ENCODE measurements at places on chromosomes 4 and X. TPM values are rescaled to one million over a fixed set of nuclear protein-coding genes. Genes with fewer than 3 reads are reported as not detected.

MAGEB10 gene
- polyA plus RNA-seq = not detected

NLGN4X gene
- 0.05 TPM for polyA plus RNA-seq

DNA sequence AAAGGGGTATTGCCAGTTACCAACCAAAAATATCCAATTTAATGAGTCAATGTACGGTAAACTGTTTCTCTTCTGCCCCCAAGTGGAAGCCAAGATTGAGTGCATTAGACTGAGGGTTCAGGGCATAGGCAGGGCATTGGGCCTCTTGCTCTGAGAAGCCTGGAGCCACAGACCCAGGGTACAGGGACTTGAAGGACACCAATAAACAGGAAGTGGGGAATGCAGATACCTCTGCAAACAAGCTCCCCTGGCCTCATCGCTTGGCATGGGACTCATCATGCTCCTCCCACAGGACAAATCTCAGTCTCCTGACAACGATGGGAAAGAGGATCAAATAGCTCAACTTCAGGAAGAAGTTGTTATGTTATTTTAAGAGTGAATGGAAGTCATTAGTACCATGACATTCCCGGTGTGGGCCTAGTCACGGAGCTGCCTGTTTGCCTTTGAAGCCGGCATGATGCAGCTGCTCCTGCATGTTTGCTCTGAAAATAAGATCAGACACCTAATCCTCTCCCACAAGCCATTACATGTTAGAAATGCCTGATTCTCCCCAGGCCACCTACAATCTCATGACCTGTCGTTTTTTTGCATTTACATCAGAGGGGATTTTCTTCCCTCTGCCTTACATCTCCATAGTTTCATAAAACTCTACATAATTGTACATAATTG, 224.2 kb downstream of the RCHY1 start:
- DNase-seq = no peak

NKX6-1 gene
- polyA plus RNA-seq = 0.47 TPM

CNGA1 gene
- polyA plus RNA-seq = not detected

GRCh38 chr4:76002176-76002575, 5.1 kb downstream of the CXCL9 start:
- DNase-seq = no peak

PNMA6F gene
- not detected for polyA plus RNA-seq

PCDH19 gene
- 0.06 TPM for polyA plus RNA-seq

- no peak for DNase-seq
These were observed 55.8 kb downstream of the ADAMTS3 start for GRCh38 chr4:72513227-72513626.

- peak; percentile 12 for DNase-seq
These were observed 74.1 kb downstream of the LDB2 start for GRCh38 chr4:16824278-16824806.

DNA sequence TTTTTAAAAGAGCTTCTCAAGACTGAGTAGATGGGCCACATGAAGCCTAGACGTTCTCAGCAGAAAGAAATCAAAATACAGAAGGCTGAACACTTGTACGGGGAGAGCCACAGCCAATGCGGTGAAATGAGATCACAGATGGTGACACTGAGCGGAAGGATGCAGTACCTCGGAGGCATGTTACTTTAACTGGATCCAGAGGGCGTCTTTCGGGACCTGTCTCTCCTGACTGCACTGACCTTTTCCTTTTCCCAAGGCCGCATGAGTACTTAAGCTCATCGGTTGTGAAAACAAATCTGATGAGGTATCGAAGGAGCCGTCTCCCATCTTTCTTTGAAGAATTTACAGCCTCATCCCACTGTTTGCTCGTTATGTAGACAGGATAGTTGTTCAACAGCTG, 32.6 kb downstream of the BEND4 start:
- DNase-seq = no peak

STARD8 gene
- polyA plus RNA-seq = 1.1 TPM

DNA sequence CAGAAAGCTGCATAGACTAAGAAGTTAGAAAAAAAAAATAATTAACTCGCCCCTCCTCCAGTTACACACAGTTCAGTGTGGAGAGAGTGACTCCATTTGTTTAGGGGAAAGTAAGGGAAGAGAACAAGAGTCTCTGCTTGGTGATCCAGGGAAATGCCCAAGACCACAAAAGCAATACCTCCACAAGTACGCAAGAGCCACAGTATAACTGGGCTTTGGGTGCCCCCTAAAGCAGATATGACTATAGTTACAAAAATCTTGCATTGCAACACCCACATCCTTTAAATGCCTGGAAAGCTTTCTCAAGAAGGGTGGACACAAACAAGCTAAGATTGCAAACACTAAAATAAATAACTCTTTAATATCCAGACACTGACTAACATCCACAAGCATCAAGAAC, 164.2 kb upstream of the NRK start:
- peak; percentile 11 for DNase-seq

OCIAD1 gene
- 157 TPM for polyA plus RNA-seq

DNA sequence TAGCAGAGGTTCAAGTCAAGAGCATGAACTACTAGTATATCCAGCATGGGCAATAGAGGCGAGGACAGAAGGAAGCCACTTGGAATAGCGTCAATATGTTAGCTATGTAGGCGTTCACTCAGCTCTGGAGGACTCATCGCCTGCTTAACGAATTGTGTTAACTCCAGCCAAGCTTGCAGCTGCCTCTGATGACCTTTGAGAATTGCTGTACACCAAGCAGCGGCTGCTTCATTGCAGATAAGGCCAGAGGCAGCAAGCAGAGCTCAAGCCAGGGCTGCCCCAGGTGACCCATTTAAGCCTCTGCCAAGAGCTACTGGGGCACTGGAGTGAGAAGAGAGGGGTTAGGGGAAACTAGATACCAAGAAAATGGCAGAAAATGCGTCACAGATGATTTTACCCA, 160.2 kb upstream of the IGFBP7 start:
- no peak for DNase-seq

- no peak for DNase-seq
These were observed 244.4 kb downstream of the SPOCK3 start for GRCh38 chr4:166989886-166990285.

DNA sequence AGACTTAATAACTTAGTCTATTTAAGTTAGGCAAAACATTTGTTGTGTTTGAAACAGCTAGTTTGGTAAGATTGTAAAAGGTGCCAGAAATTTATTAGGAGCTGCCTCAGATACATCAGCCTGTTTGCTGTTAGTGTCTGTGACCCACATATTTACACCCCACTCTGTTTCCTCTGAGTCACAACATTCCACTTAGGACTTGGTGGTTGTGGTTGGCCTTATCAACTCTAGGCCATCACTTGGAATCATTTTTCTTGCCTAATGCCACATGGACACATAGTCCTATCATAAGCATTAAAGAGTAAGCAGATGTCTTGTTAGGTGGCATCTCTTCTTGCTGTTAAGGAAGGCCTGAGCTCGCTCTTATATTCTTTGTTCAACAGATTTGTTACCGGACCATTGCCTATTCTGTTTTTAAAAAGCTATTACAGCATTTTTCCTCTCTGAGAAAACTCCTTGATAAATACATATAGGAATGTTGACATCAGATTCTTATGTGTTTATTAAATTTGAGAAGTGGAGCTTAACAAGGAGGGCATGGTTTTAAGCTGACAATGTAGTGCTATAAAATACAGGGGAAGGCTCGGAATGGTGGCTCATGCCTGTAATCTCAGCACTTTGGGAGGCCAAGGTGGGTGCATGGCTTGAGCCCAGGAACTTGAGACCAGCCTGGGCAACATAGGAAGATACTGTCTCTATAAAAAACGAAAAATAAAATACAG, 51.2 kb upstream of the PGRMC2 start:
- DNase-seq = peak; percentile 78

MAGEA10 gene
- polyA plus RNA-seq = not detected

DNA sequence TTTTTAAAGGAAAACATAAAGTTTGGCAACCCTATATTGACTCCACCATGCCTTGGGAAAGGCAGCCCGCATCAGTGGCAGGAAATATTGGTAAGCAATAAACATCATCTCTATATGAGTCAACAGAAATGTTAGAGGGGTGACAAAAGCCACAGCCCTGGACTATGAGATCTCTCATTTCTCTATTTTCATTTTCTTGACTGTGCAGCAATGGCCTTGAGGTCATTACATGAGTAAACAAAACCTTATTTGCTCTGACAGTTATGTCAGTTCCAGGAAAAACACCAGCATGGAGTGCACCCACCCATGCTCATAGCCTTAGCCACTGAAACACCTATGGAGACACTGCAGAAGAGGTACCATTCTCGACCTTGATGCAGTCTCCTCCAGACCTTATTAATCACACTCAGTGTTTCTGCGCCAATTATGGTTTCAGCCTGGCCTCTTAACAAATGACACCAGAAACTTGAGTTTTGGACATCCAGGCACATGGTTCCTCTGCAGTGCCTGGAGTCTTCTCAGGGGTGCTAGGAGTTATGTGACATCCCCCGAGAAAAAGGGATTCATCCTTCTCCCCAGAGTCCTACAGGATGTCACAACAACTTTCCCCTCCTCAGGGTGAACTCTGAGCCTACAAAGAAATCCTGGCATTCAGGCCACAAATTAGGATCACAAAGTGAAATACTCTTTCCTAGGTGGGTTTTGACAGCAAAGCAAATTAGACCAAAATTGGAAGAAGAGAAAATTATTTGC, 16.0 kb upstream of the HPGD start:
- DNase-seq = no peak

- DNase-seq = no peak
These were observed 12.3 kb downstream of the PGRMC2 start for GRCh38 chr4:128275346-128275745.

C4orf54 gene
- 0.01 TPM for polyA plus RNA-seq

- DNase-seq = no peak
These were observed 466 bp upstream of the SLC39A8 start for GRCh38 chr4:102345795-102346100.

DNA sequence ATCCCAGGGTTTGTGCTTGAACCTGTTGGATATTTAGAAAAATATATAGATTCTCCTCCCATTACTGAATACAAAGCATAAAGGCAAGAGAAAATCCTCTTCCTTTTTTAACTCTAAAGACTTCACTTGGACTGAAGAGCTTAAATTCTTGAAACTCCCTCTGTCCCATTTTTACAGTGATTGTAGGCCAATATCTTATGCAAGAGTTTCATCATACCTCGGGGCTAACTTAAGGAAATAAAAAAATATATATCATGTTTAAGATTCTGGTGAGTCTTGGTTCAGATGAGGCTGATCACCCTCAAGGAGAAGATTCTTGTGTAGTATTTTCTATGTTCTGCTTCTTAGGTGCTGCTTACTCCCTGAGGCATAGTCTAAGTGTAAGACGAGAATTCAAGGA, 1449.6 kb downstream of the C4orf33 start:
- DNase-seq = peak; percentile 63

DNA sequence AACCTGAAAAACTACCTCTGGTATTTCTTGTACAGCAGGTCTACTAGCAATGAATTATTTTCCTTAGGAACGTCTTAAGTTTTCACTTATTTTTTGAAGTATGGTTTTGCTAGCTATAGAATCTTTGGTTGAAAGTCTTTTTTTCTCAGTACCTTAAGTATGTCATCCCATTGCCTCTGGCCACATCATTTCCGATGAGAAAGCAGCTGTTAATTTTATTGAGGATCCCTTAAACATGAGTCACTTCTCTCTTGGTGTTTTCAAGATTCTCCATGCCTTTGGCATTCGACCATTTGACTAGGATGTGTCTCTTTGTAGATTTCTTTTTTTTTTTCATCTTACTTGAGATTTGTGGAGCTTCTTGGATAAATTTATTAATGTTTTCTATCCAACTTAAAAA, 803.8 kb upstream of the AMOT start:
- DNase-seq = no peak

GRCh38 chr4:8112672-8113071, 45.9 kb downstream of the ABLIM2 start:
- no peak for DNase-seq

GRCh38 chrX:20362268-20363267, 95.9 kb upstream of the RPS6KA3 start:
- peak; percentile 75 for DNase-seq

DNA sequence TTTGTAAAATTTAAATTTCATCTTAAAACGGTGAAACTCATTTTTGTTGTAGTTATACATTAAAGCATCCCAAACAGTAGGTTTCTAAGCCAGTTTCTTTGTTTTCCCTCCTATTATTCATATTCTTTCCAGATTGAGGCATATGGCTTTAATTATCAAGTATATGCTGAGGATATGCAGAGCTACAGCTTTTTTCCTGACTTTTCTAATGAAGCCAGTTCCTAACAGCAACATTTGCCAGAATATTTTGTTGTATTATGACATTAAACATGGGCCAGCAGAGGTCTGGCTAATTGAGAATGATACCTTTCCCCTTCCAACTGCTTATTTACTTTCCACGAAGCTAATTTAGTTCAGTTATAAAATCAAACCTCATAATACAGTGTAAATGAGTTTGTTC, 75.3 kb downstream of the SLIT2 start:
- no peak for DNase-seq

- no peak for DNase-seq
These were observed 53.3 kb downstream of the SCD5 start for GRCh38 chr4:82745173-82745842.

GRCh38 chr4:106238820-106239420, 77.1 kb downstream of the TBCK start:
- peak; percentile 13 for DNase-seq

GRCh38 chr4:17109126-17109525, 210.7 kb upstream of the LDB2 start:
- no peak for DNase-seq

Measured in fibroblast of lung (primary cell).